Hematopoietic multipotent progenitor cell treated with erythropoietin and hydrocortisone succinate and interleukin-3 and kit ligand, for 4 days (in vitro differentiated cells): ENCODE measurements at places on chromosomes 5 and 9.

DNA sequence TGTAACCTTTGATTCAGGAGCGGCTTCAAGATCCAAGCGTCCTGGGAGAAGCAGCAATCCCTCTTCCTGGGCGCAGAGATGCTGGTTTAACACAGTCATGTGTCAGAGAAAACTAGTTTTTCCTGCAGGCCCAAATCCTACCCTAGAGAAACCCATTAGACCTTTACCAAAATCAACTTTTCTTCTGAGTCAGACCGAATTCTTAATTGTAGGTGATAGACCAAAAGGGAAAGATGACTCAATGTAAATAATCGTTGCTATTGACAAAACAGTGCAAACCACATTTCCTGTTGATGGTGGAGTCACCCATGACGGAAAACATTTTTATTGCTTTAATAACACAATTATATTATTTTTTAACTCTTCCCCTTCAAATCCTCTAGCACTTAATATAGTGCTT is 40.1 kb downstream of the SLC1A1 start:
- no peak for DNase-seq

- DNase-seq = peak; percentile 50
Measured at GRCh38 chr9:130590305-130590704, 10.9 kb downstream of the FUBP3 start.

DNA sequence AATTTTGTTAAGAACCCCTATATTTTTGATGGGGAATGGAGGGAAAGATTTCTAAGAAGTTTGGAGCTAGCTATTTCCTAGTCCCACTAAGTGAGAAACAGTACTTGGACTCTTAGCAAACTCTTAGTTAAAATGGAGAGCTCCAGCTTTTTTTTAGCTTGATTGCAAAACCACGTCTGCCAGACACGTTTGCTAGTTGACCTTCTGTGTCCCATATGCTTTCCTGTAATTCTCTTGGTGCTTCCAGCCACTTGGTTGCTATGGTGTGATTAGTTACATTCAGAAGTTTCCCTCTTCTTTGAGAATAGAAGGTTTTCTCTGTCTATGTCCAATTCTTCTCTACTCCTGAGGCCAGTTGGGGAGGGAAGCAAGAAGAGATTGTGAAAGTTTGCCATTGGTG is 417.0 kb upstream of the TLE4 start:
- no peak for DNase-seq

DNA sequence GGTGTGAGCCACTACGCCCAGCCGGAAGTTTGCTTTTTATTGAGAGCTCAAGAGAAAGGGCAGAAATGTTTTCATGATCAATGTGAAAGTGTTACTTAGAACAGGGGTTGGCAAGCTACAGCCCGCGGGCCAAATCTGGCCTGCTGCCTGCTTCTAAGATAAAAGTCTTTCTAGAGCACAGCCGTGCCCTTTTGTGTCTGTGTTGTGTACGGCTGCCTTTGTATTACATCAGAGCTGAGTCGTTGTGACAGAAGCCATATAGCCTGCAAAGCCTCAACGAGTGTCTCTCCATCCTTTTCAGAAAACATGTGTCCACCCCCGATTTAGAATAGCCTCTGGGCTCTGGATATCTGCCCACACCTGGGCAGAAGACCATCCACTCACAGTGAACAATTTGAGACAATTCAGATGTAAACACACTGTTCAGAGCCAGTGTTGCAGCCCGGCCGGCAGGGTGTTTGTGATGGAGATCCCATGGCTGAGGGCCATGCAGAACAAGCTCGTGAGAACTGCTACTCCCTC is 28.8 kb downstream of the AK8 start:
- peak; percentile 47 for DNase-seq

DNA sequence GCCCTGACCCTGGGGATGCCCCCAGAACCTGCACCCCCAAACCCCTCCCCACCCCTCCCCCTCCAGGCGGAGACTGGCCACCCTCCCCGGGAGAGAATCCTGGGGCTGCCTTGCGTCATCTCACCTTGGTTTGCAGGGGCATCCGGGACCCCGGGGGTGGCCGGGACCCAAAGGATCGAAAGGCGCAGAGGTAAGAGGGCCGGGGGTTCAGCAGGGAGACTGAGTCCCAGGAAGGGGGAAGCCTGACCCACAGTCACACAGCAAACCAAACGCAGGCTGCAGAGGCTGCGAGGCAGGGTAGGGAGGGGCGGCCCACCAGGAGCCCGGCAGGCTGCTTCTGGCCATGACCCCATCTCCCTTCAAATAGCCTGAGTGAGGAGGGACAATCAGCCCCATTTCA is 33.8 kb upstream of the ORM1 start:
- DNase-seq = no peak

- peak; percentile 70 for DNase-seq
Measured at GRCh38 chr5:139671096-139671841, 23.1 kb downstream of the CXXC5 start.

GRCh38 chr5:175235251-175235960 is 208.6 kb downstream of the DRD1 start:
- DNase-seq = no peak

- no peak for DNase-seq
Measured at GRCh38 chr5:109563189-109563588, 126.5 kb upstream of the MAN2A1 start.

GRCh38 chr9:33698267-33698666 is 97.1 kb upstream of the PRSS3 start:
- no peak for DNase-seq

DNA sequence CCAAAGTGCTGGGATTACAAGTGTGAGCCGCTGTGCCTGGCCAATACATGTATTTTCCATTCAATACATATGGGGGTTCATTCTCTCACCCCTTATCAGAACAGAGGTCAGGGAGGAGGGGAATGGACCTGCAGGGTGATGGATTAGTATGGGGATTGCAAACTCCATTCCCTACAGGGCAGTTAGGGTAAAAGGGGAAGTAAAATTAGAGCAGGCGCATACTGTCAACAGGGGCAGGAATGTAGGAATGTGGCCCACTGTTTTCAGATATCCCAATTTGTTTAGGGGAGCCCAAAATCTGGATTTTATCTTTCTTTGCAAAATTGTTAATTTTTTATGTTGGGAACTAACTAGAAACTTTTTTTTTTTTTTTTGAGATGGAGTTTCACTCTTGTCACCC is 46.4 kb upstream of the SLC44A1 start:
- DNase-seq = no peak

- DNase-seq = no peak
Measured at GRCh38 chr9:77449240-77450084, 198.7 kb downstream of the GNA14 start.

DNA sequence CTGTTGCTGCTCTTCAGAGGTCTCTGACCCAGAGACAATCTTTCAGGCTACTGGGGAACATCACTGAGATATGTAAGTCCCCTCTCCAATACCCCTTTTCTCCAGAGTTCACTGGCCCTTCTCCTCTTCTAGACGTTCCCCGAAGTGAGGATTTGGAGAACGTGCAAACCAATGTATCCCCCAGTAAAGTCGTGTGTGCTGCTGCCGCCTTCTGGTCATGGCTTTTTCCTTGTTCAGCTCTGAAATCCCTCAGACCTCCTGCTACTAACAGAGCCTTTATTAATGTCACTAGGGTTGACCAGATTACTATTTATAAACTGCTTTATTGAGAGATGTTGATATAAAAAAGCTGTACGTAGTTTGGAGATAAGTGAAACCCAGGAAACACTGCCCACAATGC is 1028.6 kb downstream of the CDH9 start:
- peak; percentile 7 for DNase-seq

- DNase-seq = no peak
Measured at GRCh38 chr5:107979291-107979690, 308.6 kb upstream of the EFNA5 start.

DNA sequence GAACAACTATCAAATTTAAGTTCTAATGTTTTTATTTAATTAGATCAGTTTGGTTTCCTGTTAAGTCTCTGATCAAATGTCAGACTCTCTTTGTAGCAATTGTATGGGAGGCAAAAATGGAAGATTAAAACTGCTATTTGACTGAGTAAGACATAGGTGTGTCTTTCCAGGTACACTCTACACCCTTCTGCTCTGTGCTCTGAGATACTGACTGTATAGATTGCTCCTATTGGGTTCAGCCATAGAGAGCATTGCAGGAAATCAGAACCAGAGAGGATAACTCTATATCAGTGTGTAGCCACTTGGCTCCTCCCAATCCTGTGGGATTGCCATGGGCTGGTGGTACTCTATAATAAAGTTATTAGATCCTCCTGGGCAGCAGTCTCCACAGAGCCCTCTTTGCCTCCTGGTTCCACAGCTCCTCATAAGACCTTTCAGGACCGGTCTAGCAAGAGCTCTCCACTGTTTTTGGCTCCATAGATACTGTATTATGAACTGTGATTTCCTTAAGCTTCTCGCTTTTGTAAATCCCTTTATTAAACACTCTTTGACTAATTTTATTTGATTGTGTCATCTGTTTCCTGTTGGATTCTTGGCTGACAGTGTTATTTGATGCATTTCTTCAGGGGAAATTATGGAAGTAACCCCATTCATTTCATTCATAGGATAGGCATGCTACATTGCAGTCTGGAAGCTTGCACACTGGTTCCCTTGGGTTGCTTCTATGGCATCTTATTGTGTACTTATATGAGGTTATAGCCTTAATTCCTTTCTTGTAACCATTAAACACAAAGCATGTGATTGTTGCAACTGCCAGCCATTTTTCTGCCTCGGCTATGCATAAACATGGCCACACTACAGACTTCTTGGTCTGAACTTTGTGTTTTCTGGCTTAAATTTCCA is 115.6 kb downstream of the VCAN start:
- no peak for DNase-seq

GRCh38 chr9:16136451-16136850 is 583.6 kb downstream of the CCDC171 start:
- no peak for DNase-seq

DNA sequence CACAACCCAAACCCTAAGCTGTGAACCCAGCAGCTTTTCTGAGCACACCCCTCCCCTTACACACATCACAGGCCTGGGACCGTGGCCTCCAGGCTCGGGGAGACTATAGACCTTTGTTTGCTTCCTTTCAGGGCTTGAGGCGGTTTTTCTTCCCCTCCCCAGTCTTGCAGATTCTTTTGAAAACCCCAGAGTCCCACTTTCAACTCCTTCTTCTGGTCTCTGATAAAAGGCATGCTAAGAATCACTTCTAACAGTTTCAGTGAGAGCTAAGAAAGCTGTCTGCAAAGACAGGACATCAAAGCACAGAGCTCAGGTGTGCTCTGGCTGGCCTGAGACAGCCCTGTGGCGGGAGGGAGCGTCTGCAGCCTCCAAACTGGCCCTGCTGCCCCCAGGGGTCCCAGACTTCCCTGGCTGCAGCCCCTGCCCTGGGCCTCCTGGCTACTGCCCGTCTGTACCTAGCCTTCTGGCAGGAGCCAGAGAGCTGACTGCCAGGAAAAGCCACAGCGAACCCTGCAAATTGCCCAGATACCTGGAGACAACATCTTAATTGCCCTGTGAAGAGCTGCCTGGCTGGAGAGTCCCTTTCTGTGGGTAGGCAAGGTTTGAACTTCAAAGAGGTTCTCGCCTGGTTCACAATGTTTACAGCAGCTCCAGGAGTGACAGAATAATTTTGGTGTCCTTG is 138.9 kb downstream of the GADD45G start:
- DNase-seq = peak; percentile 10

GRCh38 chr9:35470894-35471293 is 19.0 kb upstream of the RUSC2 start:
- no peak for DNase-seq

GRCh38 chr9:15430920-15431844 is 8.5 kb downstream of the SNAPC3 start:
- no peak for DNase-seq

DNA sequence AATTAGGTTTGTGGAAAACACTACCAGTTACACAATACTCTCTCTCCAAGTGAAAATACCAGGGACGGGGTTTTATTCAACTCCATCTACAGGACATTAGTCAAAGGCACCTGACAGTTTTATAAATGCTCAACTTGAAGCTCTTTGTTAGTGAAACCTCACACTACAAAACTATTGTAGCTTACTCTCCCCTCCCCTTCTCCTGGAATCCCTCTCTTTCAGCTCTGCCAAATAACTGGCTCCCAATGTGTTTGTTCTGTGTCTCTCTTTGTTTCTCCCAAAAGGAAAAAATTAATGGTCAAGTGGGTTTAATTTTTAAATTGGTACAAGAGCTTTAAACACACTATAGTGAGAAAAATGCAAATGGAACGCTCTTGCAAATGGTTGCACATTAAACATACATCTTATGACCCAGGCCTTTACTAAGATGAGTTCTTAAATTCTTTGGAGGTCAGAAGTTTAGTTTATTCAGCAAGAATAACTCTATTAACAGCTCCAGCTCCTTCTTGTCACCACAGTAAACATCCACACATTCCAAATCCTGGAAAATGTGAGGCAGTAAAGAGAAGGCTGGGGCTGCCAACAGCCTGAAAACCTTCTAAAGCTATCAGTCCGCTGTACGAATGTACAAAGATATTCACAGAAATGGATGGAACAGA is 48.4 kb downstream of the ZNF608 start:
- DNase-seq = no peak

DNA sequence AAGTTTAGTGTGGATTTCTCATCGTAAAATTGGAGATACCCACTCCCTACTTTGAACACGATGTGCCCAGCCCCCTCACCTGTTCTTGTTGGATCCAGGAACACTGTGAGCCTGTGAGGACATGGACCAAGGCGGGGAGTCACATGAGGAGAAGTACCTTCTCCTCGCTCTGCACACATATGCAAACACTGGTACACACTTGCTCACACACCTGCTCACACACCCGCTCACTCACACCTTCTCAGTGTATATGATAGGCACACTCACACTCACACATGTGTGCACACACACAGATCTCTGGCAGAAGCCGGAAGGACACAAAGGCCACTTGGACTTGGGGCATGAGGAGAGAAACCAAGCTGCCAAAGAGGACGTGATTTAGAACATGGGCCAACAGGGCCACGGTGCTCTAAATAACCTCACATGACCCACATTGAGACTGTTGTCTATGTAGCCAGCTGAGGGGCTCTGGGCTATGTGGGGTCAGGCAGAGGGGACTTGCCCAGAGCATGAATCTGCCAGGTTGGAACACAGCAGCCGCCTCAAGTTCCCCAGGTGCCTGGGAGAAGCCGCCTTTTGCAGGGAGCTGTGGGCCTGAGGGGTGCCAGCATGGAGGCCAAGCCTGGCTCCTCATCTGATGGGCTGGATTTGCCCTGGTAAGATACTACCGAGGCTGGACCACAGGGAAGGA is 283.0 kb upstream of the IRX4 start:
- no peak for DNase-seq

- DNase-seq = no peak
Measured at GRCh38 chr9:126614088-126614454, 343 bp downstream of the LMX1B start.

DNA sequence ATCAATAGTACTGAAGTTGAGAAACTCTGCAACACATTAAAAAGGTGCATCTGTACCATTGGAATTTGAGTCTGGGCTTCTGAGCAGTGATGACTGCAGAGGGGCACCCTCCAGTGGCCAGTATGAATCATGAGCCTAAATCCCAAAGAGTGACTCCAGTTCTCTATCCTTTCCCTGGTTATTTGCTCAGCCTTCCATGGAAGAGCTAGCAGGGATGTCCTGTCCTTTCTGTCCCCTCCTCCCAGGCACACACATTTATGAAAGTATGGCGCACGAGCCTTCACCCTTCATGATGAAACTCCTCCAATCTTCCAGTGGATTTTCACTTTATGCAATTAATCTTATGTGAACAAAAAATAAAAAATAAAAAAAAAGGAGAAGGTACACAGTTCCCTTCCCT is 81.0 kb downstream of the ESM1 start:
- peak; percentile 28 for DNase-seq
